SK-N-MC (cell line): ENCODE measurements at places on chromosomes 16 and 17.

- no peak for DNase-seq
Observed at GRCh38 chr17:39871801-39872200, 3.8 kb downstream of the ZPBP2 start.

DNA sequence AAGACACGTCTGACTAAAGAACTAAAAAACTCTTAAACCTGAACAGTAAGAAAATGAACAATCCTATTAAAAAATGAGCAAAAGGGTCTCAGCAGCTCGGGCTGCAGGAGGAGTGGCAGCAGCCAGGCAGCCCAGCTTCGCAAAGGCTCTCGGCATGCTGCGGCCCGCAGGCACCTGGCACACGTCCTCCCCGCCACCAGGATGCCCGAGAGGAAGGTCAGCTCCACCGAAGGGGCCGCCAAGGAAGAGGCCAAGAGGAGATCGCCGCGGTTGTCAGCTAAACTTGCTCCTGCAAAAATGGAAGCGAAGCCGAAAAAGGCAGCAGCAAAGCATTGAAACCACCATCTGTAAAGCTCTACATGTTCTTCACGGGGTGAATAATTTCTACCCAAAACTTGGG lies 173.5 kb downstream of the BCAS3 start:
- DNase-seq: no peak

DNA sequence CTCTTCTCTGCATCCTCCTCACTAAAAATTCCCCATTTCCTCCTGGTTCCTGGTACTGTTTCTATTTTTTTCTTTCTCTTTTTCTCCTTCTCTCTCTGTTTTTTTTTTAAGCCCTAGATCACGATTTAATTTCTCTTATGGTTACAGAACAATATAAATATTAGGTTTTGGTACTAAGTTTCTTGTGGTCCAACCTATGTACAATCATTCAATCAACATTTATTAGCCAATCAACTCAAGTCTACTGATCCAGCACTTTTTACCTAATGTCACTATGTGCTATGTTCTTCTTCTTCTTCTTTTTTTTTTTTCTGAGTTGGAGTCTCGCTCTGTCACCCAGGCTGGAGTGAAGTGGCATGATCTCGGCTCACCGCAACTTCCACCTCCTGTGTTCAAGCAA lies 12.6 kb downstream of the RTN4RL1 start:
- DNase-seq: no peak

DNA sequence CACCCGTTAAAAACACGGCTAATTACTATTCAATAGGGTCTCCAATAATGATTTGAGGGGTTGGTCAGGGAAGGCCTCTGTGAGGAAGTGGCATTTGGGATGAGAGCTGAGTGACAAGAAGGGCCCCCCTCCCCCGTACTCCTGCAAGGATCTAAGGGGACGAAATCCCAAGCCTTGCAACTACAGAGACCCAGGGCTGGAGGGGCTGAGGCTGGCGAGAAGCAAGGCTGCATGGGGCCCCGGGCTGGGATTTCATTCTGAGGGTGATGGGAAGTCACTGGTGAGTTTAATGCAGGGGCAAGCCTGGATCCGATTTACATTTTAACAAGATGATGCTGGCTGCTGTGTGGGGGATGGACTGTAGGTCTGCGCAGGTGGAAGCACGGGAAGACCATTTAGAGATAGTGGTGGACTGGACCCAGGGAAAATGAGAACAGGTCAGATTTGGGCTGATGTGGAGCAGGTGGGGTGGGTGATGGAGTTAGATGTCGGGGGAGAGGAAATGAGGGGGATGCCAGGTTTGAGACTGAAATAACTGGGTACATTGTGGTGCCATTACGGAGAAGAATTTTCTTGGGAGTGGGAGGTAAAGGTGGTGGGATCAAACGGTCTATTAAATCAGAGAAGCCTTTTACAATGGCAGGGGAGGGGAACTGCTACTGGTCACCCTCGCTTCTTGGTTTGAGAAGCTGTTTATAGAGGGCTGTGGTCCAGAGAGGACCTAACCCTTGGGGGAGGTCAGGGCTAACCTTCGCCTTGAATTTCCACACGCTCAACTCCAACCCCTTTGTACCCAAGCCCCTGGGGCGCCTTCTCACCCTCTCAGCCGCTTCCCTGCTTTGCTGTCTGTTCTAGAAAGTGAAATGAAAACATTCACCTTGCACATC lies 932 bp upstream of the MYBBP1A start:
- no peak for DNase-seq

GRCh38 chr17:27601069-27601974 lies 29.7 kb upstream of the LGALS9 start:
- DNase-seq: peak; percentile 68

- DNase-seq: peak; percentile 30
Observed at GRCh38 chr16:67542464-67542863, 13.8 kb downstream of the RIPOR1 start.

- DNase-seq: no peak
Observed at GRCh38 chr17:35729405-35729833, 2.0 kb upstream of the RASL10B start.

DNA sequence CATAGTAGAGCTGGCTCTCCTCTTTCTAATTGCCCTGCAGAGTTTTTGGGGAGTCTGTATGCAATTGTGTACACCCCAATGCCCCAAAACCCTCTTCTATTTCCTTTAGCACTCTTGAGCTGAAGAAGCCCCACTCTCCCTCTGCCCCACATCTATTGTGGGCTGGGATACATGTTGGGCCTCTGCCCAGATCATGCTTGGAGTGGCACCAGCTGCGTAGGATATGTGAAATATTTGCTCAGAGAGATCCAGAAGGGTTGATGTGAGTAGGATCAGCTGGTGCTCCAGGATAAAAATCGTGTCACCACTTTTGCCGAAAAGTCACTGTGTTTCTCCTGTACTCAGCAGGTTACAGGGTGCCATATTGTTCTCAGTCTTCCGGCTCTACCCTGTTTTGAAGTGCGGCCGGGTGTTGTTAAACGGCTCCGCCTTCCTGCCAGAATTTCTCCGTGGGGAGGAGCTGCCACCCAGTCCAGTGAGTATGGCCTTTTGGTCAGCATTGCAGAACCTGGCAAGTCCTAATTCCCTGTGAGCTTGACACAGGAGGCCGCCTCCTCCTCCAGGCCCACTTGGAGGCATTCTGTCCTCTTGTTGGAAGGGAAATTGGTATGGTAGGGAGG lies 664.5 kb downstream of the WWOX start:
- no peak for DNase-seq

GRCh38 chr16:89517128-89517527 lies 8.9 kb downstream of the SPG7 start:
- no peak for DNase-seq

DNA sequence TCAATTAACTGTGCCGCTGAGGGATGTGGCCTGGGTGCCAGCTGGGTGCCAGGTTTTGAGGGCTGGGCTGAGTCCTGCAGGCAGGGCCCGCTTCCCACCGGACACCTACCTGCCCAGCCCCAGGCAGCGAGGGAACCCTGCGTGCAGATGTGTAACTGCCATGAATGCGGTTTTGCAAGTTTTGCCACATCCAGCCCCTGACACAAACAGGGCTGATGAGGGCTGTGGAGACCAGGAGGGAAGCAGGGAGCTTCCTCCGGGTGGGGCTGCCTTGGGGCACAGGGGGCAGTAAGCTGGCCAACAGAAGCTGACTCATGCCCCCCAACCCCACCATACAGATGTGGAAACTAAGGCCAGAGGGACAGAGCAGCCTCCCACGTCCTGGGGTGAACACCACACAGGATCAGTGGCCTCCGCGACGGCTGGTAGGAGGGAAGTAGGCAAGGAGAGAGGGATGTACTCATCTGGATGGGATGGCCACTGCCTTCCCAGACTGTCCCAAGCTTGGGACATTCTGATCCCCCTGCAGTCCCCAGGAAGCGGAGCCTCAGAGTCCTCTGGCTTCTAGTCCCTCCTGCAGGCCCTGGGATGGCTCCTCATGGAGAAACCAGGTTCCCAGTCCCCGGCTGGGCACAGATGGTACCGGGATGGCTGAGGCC lies 1.6 kb downstream of the UBALD1 start:
- no peak for DNase-seq

DNA sequence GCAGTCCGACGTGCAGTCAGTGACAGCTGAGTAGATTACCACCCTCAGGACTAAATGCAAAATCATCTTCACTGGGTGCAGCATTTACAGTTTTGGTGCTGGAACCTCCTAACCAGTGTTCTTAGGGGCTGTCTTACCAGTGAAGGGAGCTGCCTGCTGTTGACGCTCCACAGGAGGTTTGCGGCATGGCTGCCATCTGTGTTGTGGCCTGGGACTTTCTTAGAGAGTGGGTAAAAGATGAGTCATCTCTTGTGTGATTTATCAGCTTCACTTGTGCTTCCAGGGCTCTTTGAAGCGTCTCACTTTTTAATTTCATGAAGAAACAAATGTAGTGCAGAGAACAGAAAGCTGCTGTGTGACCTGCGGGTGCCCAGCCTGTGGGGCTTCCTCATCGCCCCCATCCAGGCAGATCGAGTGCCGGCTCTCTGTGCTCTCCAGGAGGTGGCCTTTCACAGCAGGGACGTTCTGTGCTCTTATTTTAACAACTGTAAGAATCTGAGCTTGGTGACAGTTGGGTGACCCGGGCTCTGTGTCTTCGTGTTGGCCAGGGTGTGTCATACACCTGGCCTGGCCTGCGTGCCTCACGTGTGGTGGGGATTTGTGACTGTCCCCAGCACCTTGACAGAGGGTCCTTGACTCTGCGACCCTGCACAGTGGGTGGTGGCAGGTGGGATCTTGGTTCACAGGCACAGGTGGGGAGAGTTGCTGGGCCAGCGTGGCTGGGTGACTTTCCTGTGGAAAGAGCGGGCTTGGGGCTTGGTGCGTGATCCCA lies 24.3 kb upstream of the ZNF750 start:
- peak; percentile 70 for DNase-seq

DNA sequence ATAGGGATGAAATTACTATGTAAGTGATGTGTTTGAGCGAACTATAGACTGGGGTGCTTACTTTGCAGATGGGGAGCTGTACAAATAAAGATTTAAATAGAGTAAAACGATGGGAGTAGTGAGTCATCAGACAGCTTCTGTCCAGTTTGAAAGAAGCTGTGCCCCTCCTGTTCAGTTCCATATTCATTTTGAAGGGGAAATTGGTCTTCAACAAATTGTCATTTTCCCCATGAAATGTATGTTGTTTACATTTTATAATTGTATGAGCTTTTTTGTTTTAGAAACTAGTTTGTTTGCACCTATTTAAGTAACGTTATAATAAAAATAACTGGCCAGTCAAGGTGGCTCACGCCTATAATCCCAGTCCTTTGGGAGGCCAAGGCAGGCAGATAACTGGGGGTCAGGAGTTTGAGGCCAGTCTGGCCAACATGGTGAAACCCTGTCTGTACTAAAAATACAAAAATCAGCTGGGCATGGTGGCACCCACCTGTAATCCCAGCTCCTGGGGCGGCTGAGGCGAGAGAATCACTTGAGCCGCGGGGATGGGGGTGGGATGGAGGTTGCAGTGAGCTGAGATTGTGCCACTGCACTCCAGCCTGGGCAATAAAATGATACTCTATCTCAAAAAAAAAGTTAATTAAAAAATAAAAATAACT lies 20.2 kb downstream of the SEC14L1 start:
- DNase-seq: no peak

GRCh38 chr17:49963626-49964302 lies 5.2 kb upstream of the DLX4 start:
- DNase-seq: no peak

- DNase-seq: no peak
Observed at GRCh38 chr17:49637050-49637449, 40.8 kb downstream of the SPOP start.

DNA sequence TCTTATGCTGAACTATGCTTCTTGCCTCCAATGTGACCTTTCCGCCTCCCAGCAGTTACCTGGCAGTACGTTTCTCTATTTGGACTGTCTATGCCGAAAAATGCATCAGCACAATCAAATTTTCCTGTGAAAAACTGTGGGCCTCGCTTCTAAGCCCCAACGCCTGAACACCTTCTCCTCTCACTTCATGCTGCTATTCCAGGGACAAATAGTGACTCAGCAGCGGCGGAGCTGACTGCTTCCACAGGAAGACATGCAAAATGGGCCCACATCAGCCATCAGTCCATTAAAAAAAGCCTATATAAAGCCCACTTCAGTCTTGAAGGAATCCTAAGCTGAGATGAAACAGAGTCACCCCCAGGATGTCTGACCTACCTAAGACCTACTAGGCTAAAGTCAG lies 10.5 kb upstream of the PIP4K2B start:
- DNase-seq: no peak

DNA sequence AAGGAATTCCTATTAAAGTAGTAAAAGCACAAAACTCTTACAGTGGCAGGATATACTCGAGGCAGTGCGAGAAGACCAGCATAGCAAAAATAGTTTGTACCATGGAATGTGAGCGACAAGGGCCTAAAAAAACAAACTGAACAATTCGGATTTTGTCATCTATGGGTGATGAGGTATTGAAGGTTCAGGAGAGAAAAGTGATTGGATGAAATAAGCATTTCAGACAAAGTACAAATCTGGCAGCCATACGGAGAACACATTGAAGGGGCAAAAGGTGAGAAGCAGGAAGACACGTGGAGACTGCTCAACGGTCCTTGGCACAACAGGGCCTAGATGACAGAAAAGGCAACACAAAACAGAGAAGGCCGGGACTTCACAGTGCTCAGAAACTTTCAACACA lies 22.5 kb downstream of the MYH10 start:
- DNase-seq: no peak
